ENCODE measurements at places on chromosomes 12 and 14. TPM values are rescaled to one million over a fixed set of nuclear protein-coding genes. Genes with fewer than 3 reads are reported as not detected.

The EPYC gene
- not detected for polyA plus RNA-seq

The MGST1 gene
- 218 TPM for polyA plus RNA-seq

The MANSC4 gene
- polyA plus RNA-seq, result not detected

The NKX2-1 gene
- polyA plus RNA-seq, result not detected

The LUM gene
- polyA plus RNA-seq, result 88.4 TPM

The PARPBP gene
- 7.9 TPM for polyA plus RNA-seq

The LGR5 gene
- 0.23 TPM for polyA plus RNA-seq

The WNT1 gene
- polyA plus RNA-seq, result not detected

The KRT74 gene
- not detected for polyA plus RNA-seq

The POTEG gene
- polyA plus RNA-seq, result not detected

The GON7 gene
- polyA plus RNA-seq, result 51.7 TPM

The FOXG1 gene
- polyA plus RNA-seq, result 0.03 TPM

The CD69 gene
- 3.0 TPM for polyA plus RNA-seq
